ENCODE measurements at places on chromosomes 2 and 18.
A peak's percentile ranks its signal among the peaks of the same experiment; 100 is the strongest.

DNA sequence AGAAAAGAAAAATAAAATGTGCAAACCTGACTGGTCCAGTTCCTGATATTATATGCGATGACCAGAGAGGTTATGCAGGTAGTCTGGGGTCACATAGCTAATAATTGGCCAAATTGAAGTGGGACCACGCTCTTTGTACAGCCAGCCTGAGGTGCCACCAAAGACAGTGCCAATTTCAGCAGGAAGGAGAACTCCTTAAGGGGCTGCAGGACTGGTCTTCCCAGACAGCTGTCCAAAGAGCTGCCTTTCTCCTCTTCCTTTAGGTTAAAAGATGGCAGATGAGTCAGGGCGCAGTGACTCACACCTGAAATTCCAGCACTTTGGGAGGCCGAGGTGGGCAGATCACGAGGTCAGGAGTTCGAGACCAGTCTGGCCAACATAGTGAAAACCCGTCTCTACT lies 95.5 kb downstream of the ACKR3 start:
- no peak for DNase-seq

DNA sequence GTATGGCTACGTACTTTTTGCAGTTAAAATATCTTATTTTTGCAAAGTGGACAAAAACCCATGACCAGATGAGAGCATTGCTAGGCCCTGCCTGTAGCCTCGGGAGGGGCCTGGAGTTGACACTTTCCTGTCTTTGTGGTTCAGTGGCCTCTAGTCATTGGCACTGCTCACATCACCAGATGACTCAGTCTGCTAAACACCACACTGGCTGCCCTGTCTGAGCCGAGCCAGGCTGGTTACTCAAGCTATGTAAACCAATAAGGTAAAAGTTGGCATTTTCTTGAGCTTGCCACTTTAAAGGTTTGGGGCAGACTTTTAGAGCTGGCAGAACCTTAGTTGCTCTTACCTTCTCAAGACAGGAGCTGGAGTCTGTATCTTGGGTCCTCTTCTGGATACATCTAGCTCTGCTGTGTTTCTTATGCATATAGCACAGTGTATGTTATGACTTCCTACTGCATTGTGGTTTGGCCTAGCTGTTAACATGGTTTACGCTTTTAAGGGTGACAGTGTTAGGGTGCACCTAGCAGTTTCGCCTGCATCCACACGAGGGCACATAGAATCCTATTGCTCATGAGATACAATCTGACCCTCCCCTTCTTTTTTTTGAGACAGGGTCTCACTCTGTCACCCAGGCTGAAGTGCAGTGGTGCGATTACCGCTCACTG lies 76.4 kb downstream of the AP1S3 start:
- DNase-seq = peak; percentile 50

- DNase-seq = no peak
Observed at GRCh38 chr2:170524828-170525565, 190.1 kb upstream of the SP5 start.

DNA sequence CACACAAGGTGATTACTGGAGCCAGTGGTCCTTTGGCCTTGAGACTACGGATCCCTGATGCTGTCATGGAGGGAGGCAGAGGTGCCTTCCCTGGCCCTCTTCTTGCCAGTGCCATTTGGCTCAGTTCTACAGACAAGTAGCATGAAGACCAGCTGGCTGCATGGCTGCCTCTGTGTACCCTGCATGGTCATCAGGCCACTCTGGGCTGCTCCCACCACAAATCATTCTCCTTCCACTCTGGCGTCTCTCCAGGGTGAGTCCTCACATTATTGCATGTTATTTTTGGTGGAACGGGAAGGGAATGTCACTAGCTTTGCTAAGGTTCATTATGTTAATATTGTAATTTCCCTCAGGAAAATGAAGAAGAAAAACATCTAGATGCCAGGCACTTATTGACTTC lies 229.8 kb downstream of the VAPA start:
- DNase-seq = no peak

- peak; percentile 87 for DNase-seq
Observed at GRCh38 chr2:187541086-187542085, 12.8 kb downstream of the TFPI start.

- no peak for DNase-seq
Observed at GRCh38 chr2:9780368-9781130, 62.7 kb upstream of the TAF1B start.

DNA sequence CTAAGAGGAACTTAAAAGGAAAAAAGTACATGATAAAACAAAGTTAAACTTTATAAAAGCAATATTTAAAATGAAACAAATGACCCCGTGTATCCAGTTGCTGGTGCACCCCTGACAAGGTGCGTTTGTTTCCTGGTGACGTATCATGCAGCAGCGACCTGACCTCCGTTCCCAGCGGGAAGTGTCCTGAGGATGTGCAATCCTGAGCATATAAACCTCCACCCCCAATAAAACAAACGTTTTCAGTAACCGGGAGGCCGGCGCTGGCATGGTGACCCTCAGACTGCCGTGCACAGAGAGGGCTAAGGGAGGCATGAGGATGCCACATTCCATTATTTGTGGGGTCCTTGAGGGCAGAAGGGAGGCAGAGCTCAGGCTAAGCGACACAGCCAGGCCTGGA lies 14.8 kb downstream of the SLC66A2 start:
- no peak for DNase-seq

GRCh38 chr18:36643061-36643460 lies 185.7 kb downstream of the TPGS2 start:
- no peak for DNase-seq

DNA sequence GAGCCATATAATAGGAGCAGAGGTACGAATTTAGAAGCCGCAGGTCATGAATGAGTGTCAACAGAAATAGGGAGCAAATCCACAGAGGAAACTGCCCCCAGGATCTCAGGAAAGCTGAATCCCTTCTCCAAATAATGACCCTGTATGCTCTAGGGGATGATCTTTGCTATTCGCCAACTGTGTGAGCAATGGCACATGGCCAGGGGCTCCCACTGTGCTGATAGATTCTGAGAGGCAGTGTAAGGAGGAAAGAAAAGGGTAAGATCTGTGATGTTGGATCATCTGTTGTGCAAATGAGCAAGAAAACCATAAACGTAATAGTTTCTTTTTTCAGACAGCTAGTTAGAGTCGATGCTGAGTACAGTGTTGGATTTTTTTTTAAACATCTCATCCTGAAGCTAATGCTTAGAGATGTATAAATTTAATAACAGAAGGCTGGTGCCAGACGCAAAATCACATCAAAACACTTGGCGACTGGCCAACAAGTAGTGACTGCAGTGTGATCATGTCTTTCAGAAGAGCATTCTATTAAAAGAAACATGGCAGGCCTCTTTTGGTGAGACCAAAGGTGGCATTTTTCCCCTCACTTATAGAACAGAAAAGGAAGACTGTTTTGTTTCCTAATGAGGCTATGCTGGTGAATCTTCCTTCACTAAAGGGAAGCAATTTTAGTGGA lies 77.4 kb downstream of the ABCA12 start:
- DNase-seq = no peak

DNA sequence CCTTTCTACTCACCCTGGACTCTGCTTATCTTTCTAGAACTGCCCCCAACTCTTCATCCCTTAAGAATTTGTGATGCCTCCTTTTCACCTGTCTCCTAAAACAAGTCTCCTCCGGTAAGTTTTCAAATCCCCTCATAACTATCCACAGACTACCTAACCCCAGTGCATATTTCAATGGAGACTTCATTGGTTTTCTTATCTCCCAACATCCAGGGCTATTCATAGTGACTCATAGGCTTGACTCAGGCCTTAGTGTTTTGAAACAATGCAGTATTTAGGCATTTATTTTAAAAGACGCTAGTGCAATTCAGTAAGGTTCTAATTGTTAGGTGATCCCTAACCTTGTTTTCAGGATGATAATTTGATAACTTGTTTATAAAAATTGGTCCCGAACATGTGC lies 399.2 kb downstream of the CPS1 start:
- DNase-seq = no peak

DNA sequence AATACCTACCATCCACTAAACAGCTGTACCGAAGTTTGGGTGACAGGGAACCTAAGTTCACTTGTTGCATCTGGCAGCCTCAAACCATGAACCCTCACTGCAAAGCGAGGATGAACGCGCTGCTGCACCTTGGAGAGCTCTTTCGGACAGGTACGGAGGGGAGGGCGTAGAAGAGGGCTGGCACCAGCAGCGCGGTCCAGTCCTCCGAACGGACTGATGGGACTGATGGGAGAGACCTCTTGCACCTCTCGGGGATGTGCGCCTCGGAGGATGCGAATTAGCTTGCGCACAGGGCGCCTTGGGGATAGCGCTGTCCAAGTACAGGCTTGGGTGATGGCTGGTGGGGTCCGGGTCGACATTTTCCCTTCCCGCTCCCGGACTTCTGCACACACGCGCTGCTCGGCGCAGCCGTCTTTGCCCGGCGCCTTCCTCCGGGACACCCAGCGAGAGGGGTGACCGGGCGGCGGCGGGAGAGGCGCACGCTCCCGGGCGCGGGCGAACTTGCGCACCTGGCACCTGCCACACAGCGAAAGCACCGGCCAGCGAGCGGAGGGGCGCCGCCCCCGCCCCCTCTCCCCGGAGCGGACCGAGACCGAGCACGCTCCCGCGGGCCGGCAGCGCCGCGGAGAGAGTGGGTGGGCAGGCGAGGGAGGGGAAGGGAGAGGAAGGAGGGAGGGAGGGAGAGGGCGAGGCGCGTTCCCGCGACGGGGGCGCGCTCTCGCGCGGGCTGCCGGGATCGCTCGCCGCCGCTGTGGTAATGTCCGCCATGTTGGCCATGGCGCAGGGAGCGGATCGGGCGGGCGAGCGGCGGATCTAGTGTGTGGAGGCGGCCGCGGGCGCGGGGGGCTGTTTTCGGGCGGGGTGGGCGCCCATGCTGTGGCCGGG lies at the start of gene EPC2:
EPC2 (plus strand) TSS at position 754 of the 885 bp plus-strand sequence. CDS start 267 bp downstream, outside the sequence.
- no peak for DNase-seq

GRCh38 chr2:98703738-98704137 lies 27.2 kb downstream of the MGAT4A start:
- DNase-seq = no peak

Measured in GM04503 (cell line).